Activated naive CD8-positive, alpha-beta T cell treated with anti-CD3 and anti-CD28 coated beads for 36 hours (primary cell): ENCODE measurements at places on chromosomes 11 and 22.

DNA sequence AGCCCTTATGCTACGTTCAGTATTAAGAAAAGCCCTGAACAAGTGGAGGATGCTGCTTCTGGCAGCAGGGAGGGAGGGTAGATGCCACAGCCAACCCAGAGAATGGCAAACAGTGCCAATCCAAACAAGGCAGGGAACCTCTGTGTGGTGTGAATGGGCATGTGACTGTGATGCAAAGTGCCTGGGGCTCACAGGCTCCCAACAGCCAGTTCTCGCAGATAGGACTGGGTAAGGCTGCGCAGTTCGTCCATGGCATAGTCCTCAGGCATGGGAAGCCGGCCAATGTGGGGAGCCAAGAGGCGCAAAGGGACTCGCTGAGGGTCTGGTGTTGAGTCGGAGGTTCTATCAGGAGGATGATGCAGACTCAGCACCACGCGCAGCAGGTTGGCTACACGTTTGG, 4.8 kb upstream of the CHRNA10 start:
- no peaks in the 10 kb centered on the region for H3K4me1 ChIP-seq
- peaks cover 27% of the 10 kb centered on the region for H3K36me3 ChIP-seq
- DNase-seq: no peak

- peak overlapping the region; percentile 82 for H3K27ac ChIP-seq
- H3K4me1 ChIP-seq: peaks cover 39% of the 10 kb centered on the region
- DNase-seq: no peak
These were observed 7.8 kb downstream of the CD3D start for GRCh38 chr11:118334745-118335144.

- no peak for DNase-seq
- H3K36me3 ChIP-seq: no peaks in the 10 kb centered on the region
- no peak overlapping the region for H3K4me3 ChIP-seq
These were observed 1.2 kb downstream of the VSTM5 start for GRCh38 chr11:93849201-93849600.

DNA sequence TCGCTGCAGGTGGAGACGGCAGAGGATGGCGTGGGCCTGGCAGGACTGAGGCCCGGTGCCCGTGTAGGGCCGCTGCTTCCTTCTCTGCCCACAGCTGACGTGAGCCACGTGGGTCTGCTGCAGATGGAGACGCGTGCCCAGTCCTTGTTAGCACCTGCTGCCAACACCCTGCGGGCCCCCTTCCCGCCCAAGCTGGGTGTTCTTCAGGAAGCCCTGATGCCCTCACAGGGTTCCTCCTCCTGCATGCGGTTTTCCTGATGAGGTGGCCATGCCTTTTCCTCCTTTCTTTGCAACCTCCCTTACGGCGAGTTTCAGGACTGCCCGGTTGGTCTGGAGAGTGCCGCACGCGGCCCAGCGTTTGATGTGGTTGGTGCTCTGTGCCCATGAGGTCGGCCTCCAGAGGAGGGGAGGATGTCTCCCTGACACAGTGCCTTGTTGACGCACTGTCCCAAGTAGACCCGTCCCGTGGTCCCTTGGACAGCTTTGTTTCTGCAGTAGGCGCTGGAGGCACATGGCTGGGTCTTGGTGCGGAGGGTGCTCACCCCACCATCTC, 44.7 kb downstream of the AP2A2 start:
- peaks cover 20% of the 10 kb centered on the region for H3K4me1 ChIP-seq
- no peaks in the 10 kb centered on the region for H3K27me3 ChIP-seq
- H3K4me3 ChIP-seq: no peak overlapping the region
- peak overlapping the region; percentile 68 for H3K27ac ChIP-seq
- DNase-seq: no peak
- H3K36me3 ChIP-seq: peaks cover 8% of the 10 kb centered on the region
